Neural crest cell (in vitro differentiated cells): ENCODE measurements at places on chromosomes 6 and 20. TPM values are rescaled to one million over a fixed set of nuclear protein-coding genes. Genes with fewer than 3 reads are reported as not detected.

Gene CRIP3
- total RNA-seq: 2.0 and 2.6 TPM in 2 replicates

DNA sequence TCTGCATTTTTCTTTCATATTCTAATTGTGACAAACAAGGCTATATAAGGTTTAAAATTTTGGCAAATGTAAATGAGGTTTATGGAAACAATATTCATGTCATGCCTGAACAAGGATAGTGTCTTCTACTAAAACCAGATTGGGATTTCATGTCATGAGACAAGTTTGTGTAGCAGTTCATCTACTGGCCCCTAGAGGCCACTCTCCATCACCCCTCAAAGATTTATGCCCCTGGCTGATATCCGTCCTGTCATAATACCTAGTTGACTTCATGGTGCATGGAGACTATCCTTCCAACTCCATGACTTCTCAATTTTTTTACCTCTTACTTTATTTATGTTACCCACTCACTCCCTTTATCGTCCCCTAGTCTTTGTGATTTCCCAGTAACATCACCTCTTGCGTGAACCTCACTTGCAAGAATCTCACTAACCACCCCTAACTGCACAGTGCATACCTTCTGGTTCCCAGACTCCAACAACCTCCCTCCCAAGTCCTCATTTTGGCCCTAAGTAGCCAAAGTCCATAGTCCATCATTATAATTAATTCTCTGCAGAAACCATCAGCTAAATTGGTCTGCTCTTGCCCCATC is 179.8 kb downstream of the TASP1 start:
- no peak for DNase-seq

Gene TP53TG5
- total RNA-seq: not detected in 2 replicates

Gene C20orf144
- 0.44 and 0.82 TPM in 2 replicates for total RNA-seq

- DNase-seq: no peak
Observed at GRCh38 chr20:59333260-59333845, 32.9 kb downstream of the EDN3 start.

Gene TRIM10
- not detected in 2 replicates for total RNA-seq

- peak; percentile 45 for DNase-seq
Observed at GRCh38 chr6:26576929-26577719, 19.6 kb upstream of the ABT1 start.

DNA sequence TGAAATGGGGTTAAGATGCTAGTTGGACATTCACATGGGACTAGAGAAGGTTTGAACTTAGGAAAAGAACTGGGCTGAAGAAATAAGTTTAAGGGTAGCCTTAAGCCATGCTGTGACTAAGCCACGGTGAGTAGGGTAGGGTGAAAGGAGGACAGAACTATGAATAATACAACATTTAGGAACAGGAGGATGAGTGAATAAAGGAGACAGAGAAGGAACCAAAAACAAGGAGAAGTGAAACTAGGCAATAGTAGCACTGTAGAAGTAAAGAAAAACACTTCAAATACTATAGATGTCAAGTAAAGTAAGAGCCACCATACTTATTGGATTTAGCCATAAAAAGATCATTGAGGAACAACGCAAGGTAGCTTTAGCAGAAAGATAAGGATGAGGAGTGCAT is 111.2 kb downstream of the KCNQ5 start:
- DNase-seq: no peak

Gene SNAI1
- 12.5 and 12.9 TPM in 2 replicates for total RNA-seq

- no peak for DNase-seq
Observed at GRCh38 chr20:15056246-15056645, 718.8 kb upstream of the FLRT3 start.

DNA sequence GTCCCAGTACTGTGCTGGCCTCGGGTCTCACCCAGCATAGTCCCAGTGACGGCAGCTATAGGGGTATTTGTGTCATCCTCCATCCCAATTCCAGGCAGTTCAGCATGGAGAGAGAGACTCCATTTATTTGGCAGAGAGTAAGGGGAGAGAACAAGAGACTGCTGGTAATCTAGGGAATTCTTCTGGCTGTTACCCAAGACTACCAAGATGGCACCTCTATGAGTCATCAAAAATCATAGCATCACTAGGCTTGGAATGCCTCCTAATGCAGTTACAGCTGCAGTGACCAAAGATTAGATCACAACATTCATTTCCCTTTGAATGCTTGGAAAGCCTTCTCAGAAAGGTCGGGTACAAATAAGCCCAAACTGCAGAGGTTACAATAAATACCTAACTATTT is 660.4 kb upstream of the FLRT3 start:
- DNase-seq: no peak

- no peak for DNase-seq
Observed at GRCh38 chr6:151089978-151090377, 149.8 kb upstream of the AKAP12 start.

Gene PTK7
- total RNA-seq: 101 and 106 TPM in 2 replicates

DNA sequence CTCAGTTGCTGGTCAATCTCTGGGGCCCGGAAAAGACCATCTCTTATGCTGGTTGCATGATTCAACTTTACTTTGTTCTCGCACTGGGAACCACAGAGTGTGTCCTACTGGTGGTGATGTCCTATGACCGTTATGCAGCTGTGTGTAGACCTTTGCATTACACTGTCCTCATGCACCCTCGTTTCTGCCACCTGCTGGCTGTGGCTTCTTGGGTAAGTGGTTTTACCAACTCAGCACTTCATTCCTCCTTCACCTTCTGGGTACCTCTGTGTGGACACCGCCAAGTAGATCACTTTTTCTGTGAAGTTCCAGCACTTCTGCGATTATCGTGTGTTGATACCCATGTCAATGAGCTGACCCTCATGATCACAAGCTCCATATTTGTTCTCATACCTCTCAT is 4.3 kb downstream of the OR2J3 start:
- DNase-seq: no peak

Gene EMILIN3
- total RNA-seq: 6.9 and 7.5 TPM in 2 replicates

GRCh38 chr6:38739532-38739931 is 24.4 kb downstream of the DNAH8 start:
- no peak for DNase-seq

Gene TULP4
- 106 and 115 TPM in 2 replicates for total RNA-seq

- no peak for DNase-seq
Observed at GRCh38 chr6:107495971-107496370, 6.1 kb downstream of the SOBP start.

DNA sequence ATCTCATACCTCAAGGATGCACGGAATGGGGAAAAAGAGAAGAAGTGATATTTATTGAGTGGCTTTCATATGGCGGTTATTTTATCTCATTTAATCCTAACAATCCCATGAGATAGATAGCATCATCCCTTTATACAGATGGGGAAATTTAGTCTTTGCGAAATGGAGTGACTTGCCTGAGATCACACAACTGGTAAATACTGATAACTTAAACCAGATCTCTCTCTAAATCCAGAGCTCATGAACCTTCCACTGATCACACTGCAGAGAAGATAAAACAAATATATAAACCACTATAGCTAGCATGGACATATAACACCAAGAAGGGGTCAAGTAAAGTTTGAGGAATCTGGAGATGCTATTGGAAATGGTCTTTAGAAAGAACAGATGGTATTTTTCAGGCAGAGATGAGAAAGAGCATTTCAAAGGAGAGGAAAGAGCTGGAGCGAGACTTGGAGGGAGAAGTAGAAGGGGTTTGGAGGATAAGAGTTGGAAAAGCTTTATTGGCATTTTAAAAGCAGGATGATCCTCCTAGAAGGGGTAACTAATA is 139.8 kb upstream of the TNFAIP3 start:
- no peak for DNase-seq

DNA sequence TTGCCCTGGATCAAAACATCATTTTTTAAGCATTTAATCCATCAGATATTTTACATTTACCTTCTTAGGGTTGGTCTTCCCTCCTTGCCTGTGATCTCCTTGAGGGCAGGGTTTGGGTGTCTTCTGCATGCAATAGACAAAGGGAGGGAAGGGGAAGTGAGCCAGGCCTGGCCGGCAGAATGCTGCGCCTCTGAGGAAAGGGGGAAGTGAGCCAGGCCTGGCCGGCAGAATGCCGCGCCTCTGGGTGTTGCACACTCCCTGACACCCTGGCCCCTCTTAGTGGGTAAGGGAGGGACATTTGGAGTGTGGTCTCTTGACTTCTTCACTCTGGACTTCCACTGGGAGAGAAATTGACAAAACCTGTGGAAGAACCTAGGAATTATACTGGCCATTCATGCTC is 12.4 kb downstream of the PSMF1 start:
- no peak for DNase-seq

DNA sequence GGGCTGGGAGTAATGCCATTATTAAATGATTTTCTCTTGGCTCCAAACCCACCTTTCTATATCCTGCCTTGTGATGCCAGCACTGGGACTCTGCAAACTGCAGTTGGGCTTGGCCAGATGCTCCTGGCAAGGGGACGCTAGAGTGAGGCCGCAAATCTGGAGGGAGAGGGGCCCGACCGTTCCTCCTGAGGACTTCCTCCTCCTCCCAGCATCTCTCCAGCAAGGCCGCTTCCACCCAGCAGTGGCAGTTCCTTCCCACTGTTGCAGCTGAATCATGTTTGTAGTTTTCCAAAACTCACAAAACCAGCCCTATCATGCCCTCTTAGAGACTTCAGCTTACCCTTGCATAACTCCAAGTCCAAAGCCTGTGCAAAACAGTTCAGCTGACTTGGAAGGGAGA is 244.4 kb downstream of the FOXA2 start:
- no peak for DNase-seq

Gene KCNK17
- total RNA-seq: 1.2 and 1.6 TPM in 2 replicates

Gene CALHM5
- 0.33 and 0.45 TPM in 2 replicates for total RNA-seq

DNA sequence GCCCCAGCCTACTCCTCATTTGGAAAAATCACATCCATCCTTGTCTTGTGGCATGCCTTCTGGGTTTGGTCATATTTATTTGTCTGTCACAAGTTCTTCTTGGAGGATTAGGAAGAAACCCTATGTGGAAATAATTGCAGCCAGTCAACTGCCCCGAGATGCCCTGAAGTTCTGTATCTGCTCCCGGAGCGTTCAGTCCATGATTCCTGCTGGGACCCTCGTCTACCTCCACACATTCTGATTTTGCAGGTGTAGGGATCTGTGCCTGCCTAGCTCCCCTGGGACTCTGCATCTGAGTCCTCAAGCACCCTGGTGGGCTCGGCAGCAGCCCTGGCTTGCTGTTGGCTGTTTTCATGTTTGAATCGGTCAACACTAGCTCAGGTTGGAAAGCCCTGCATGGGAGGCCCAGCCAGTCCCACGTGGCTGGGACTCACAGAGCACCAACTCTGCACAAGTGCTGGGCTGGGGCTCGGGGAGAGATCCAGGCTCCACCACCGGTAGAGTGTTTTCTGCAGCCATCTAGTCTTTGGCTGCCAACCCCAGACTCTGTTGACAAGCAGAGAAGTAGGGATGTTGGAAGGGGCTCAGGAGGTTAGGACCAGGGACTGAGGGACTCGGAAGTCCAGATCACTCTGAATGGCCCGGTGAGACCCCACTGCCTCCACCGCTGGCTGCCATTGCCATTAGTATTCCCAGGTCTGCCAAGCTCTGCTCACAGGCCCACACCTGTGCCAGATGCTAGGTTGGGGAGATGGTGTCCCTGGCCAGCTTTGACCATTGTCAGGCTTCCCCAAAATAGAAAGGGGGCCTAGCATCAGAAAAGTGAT is 183.5 kb upstream of the CST7 start:
- no peak for DNase-seq

- DNase-seq: no peak
Observed at GRCh38 chr6:56757588-56757984, 114.9 kb upstream of the DST start.

Gene DUSP22
- 35.1 and 41.7 TPM in 2 replicates for total RNA-seq

DNA sequence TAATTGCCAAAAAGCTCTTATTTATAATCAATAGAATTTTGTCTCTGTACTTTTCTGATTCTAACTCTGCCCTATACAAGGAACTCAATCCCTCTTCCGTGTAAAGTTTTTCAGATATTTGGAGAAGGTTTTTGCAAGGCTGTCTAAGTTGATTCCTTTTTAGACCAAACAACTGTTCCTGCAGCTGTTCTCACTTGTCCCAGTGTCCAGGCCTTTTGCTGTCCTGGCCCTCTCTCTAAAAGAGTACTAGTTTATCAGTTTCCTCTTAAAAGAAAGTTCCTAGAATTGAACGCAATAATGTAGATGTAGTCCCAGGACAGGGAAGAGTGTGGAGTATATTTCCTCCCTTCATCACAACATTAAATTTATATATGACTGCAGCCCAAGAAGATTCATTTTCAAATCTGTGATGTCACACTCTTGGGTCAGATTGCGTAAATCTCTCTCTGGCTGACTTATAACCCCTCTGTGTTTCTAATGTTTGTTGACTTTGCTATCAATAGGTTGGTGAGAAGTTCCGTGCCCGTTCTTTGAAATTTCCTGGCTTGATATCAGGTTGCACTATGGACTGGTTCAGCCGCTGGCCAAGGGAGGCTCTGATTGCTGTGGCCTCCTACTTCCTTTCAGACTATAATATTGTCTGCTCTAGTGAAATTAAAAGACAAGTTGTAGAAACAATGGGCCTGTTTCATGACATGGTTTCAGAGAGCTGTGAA is 139.4 kb upstream of the GLP1R start:
- no peak for DNase-seq

- DNase-seq: no peak
Observed at GRCh38 chr20:38751360-38751976, 3.2 kb downstream of the ACTR5 start.

GRCh38 chr20:8951164-8951563 is 117.7 kb upstream of the PLCB4 start:
- no peak for DNase-seq

DNA sequence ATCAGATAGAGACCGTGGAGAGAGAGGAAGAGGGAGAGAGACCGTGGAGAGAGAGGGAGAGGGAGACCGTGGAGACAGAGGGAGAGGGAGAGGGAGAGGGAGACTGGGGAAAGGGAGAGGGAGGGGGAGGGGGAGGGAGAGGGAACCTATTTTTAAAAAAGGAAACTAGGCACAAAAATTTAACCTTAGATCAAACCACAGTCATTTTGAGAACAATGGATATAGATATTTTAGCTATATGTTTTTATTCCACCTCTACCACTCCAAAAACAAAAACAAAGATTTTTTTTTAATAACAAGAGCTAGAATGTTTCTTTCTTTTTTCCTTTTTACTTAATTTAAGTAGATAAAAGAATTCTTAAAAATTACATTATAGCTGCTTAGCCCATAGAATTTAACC is 65.1 kb upstream of the SCGN start:
- no peak for DNase-seq

Gene CST4
- not detected in 2 replicates for total RNA-seq

DNA sequence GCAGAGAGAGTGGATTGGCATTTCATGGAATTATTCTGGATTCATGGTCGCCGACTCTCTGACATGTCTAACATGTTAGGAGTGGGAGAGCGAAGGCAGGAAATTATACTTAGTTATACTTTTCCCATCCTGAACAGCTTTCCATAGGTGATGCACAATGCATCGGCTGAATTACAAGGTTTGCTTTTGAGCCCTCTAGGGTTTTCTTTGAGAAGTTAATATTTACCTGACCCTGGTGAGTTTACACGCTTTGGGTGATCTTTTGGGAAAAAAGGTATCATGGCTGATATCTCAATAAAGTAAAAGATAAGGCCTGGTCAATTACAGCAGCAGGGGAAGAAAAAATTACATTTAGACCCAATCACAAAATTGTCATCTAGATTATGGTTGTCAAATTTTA is 14.0 kb upstream of the NKX2-2 start:
- DNase-seq: no peak

Gene ADTRP
- not detected in 2 replicates for total RNA-seq

- no peak for DNase-seq
Observed at GRCh38 chr6:149278997-149279396, 38.5 kb upstream of the TAB2 start.

GRCh38 chr6:20332441-20333006 is 69.2 kb upstream of the E2F3 start:
- DNase-seq: no peak

GRCh38 chr6:119938752-119939151 is 589.2 kb upstream of the MAN1A1 start:
- DNase-seq: no peak

Gene ERVFRD-1
- total RNA-seq: not detected in 2 replicates

Gene GABRR1
- total RNA-seq: 0.12 TPM in 1 of 2 replicates, not detected in the other

Gene RAMACL
- total RNA-seq: 0.70 and 0.98 TPM in 2 replicates

Gene PREP
- 42.9 and 45.2 TPM in 2 replicates for total RNA-seq
